ENCODE measurements at places on chromosomes 2 and 18. TPM values are rescaled to one million over a fixed set of nuclear protein-coding genes. Genes with fewer than 3 reads are reported as not detected.

ZNF396 gene
- total RNA-seq = 1.4 TPM

CYP27A1 gene
- 14.3 TPM for total RNA-seq

TSN gene
- 77.8 TPM for total RNA-seq

ALPG gene
- total RNA-seq = 0.89 TPM

ICOS gene
- total RNA-seq = not detected

UGT1A8 gene
- total RNA-seq = not detected

- no peak for DNase-seq
Observed at GRCh38 chr18:48983793-48984437, 33.1 kb upstream of the SMAD7 start.

- DNase-seq = peak; percentile 80
Observed at GRCh38 chr18:57440331-57441070, 5.3 kb downstream of the ONECUT2 start.

DNA sequence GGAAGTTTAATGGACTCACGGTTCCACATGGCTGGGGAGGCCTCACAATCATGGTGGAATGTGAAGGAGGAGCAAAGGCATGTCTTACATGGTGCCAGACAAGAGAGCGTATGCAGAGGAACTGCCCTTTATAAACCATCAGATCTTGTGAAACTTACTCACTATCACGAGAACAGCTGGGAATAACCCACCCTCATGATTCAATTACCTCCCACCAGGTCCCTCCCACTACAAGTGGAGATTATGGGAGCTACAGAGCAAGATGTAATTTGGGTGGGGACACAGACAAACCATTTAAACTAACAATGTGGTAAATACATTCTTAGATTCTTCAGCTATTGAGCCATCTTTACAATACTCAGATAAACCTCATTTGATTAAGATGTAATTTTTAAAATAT is 176.1 kb downstream of the SH3BP4 start:
- DNase-seq = no peak

- no peak for DNase-seq
Observed at GRCh38 chr18:48104705-48105104, 174.2 kb upstream of the SMAD2 start.

DNA sequence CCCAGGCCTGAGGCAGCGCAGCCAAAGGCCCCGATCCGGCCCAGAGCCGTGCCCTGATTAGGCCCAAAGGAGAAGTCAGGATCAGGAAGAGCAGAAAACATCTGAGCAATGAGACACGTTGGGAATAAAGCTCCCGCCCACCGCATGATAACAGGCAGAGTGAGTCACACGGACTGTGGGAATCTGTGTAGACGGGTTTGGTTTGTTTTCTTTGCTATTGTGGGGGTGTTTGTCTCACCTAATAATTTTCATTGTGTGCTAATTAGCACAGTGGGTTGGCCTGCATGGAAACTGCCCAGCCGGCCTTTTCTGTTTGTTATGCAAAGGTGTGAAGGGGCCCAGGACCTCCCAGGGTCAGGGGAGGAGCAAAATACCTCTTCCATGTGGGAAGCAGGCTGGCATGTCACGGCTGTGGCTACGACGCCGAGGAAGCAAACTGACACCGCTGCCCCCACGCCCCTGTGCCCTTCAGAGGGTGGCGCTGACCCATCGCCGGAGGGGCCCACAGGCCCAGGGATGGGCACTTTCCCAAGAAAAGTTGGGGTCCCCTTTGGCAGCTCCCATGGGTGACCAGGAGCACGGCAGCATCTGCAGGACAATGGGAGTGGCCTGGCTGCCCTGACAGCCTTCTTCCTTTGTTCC is 68.4 kb upstream of the CTDP1 start:
- DNase-seq = no peak
